Left ventricle myocardium inferior (tissue), 1 donor: ENCODE measurements at places on chromosomes 2 and 18. TPM values are rescaled to one million over a fixed set of nuclear protein-coding genes. Genes with fewer than 3 reads are reported as not detected.

Gene MROH2A
- not detected for total RNA-seq

Gene SLC19A3
- 0.74 TPM for total RNA-seq

Gene GPN1
- total RNA-seq, result 16.6 TPM

DNA sequence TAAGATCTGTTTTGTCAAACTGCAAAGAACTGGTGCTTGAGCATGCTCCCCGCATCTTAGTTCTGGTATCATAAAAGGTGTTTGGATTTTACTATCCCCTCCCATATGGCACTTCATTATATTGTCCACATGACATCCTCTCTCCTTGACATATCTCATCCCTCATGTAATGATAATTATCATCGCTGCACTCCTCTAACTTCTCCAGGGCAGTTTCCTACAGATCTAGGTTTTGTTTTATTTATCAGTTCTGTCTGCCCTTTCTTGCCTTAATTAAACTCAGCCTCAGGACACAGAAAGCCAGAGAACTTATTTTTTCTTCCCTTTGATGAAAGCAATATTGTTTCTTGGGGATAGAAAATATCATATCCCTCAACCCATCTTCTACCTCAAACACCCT is 129.6 kb upstream of the DDX18 start:
- no peak for DNase-seq

DNA sequence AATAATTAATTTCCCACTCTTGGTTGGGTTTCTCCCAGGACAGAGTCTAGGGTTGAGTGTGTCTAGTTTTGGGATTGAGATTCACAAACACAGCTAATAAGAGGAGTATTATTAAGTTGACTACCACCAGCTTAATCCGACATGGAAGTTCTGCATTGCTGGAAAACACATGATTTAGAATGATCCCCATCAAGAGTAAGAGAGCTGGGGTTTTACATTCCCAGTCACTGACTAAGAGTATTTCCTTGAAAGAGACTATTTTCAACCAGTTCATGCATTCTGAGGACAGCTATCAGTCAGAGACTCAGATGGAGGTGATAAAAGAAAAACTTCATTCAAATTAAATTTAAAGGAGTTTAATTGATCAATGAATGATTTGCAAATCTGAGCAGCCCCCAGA is 334.6 kb upstream of the LRATD1 start:
- DNase-seq, result no peak

DNA sequence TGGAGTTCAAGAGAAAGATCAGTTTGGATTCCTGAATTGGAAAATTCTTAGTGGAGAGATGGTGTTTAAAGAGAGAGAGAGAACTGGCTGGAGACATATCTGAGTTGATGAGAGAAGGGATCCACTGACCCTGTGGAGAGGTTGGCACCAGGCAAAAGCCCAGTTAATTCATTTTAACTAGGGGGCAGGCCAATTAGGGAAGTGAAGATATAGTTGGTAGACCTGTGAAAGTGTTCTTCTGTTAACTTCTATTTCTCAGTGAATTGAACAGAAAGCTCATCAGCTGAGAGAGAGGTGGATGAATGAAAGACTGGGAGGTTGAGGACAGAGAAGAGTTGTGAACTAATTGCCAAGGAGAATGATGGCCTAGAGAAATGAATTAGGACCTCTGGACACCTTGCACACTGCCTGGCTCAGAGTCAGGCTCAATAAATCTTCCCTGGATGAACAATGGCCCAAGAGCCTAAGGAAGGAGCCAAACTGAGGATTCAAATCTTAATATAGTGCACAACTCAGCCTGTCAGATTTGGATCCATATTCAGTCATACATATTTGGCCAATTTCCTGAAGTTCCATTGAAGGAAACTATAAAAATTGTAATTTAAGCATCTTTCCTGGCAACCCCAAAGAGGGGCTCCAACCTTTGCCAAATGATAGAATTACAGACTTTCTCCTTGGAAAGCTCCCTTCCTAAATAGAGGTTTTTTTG is 82.2 kb upstream of the RMDN2 start:
- no peak for DNase-seq

GRCh38 chr18:24446953-24447538 is 13.4 kb upstream of the HRH4 start:
- no peak for DNase-seq

GRCh38 chr2:164696634-164697033 is 75.4 kb upstream of the GRB14 start:
- DNase-seq, result no peak

GRCh38 chr2:231795525-231796327 is 9.5 kb downstream of the COPS7B start:
- no peak for DNase-seq

DNA sequence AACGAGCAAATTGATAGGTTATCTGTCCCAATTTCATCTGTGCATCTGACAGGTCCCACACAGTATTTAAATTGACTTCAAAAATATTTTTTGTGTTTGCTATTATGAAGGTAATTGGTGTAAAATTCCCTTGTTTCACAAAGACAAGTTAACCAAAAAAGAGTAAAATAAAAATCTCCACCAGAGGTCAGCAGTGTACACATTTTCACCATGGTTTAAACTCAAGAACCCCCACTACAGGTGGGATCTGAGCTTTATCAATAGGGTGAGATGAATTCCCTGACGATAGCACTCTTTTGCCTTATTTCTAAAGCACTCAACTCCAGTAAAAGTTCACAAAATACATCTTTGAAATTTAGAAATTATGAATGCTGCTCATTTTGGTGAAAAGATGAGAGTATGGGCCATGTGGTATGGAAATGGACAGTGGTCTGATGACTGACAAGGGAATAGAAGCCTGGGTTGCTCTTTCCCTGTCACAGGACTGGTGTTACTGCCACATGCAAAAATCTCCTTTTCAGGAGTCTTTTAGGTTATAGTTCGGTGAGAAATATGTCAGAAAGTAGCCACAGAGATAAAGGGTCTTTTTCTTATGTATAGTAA is 68.0 kb downstream of the SERPINB8 start:
- no peak for DNase-seq

DNA sequence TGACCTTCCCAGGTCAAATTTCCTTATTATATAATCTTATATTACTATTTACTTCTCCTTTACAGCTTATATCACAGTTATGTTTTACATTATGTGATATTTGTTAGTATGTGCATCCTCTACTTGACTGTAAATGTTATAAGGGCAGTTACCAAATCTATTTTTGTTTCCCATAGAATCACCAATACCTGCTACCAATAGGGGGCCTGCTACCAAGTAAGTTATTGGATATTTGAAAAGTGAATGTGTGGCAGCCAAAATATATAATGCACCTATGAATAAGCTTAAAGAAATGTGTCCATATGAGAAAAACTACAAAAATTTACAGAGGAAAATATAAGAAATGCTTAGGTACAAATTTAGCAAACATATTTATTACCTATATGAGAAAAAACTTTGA is 23.9 kb upstream of the CTAGE1 start:
- DNase-seq, result no peak
